Activated CD8-positive, alpha-beta memory T cell treated with anti-CD3 and anti-CD28 coated beads for 4 hours (primary cell): ENCODE measurements at places on chromosomes 3 and 15.

DNA sequence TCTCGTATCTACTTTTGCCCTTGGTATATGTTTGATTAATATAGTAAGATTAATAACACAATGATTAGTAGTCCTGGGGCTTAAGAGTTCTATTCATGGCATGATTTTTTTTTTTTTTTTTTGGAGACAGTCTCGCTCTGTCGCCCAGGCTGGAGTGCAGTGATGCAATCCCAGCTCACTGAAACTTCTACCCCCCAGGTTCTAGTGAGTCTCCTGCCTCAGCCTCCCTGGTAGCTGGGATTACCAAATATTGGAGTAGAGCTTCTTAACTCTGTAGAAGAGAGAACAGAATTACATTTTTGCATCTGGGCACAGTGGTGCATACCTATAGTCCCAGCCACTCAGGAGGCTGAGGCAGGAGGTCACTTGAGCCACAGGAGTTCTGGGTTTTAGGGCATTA, 58.9 kb downstream of the RAB7A start:
- no peak for DNase-seq

- DNase-seq = no peak
Observed at GRCh38 chr3:60313951-60314461, 937.2 kb downstream of the FHIT start.

DNA sequence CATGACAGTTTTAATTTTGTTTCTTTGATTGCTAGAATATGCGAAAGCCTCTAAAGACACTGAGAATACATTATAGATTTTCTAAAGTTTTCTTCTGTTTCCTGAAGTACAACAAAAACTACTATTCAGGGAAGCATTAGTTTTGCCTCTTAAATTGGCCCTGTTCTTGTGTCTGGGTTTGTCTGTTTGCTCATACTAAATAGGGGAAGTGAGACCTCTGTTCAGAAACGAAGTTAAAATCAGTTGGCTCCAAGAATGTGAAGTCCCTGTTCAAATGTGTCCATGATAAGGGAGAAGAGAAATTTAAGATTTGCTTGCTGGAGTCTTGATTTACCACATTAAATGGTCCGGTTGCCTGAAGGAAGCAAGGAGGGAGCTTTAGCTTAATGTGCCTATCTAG, 327.3 kb upstream of the GBE1 start:
- DNase-seq = no peak

- DNase-seq = peak; percentile 74
Observed at GRCh38 chr15:64460206-64460723, at the start of gene ZNF609. Gene ZNF609, plus strand, starts transcription at chr15:64460578. Its CDS starts 38,842 bp downstream, at chr15:64499420.

- no peak for DNase-seq
Observed at GRCh38 chr15:66841953-66842681, 140.1 kb downstream of the SMAD6 start.

- DNase-seq = no peak
Observed at GRCh38 chr3:98722389-98722788, 40.8 kb upstream of the ST3GAL6 start.

DNA sequence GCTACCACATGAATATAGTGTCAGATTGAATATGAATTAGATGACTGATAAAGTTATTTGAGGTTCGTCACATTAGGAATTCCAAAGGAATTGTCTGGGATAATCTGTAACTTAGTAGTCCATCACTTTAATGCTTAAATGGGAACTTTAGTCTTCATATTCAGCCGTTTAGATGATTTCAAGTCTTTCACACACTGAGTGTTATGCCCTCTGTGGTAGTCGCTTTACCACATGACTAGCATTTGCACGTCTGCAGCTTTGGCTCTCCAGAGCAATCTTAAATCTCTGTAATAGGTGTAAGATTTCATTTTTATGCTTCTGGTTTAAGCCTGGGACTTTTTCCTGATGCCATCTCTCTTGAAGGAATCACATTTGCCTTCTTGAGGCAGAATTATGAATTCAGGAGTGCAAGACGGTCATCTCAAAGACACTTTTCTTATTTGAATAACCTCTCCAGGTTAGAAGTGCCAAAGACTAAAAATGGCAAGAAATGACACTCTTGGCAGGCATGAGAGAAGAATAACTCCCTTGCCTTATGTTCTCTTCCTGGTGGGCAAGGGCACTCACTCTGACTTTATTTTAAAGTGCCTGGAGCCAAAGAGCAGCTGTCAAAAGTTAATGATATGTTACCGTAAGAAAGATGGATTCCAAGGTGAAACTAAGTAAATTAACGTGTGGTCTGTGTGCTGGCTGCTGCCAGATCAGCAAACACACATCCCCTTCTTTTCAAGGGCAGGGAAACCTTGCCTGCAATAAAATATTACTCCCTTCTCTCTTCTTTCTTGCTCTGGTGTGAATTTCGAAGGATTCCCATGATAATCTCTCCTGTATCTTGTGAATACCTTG, 153.3 kb downstream of the B3GALNT1 start:
- DNase-seq = no peak

- no peak for DNase-seq
Observed at GRCh38 chr3:105232553-105232952, 134.2 kb upstream of the ALCAM start.

GRCh38 chr3:114582929-114583328, 289.1 kb downstream of the TIGIT start:
- DNase-seq = no peak

DNA sequence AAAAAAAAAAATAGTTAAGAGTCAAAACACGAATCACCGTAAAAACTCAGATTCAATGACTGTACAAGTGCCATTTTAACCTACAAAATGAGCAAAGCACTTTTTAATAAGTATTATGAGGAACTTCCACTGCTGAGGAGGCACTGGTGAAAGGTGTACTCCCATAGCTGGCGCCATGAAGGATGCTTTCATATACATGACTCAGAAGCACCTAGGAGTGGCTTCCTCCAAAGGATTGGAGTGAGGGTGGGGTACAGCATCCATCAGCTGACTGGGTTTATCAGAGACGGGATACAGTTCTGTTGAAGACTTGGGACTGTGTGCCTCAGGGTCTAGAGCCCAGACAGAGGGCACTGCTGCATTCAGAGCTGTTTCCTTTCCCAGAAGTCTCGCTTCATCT, 60.9 kb upstream of the MEX3B start:
- DNase-seq = no peak

GRCh38 chr3:184558726-184559125, 2.9 kb upstream of the EPHB3 start:
- no peak for DNase-seq

- no peak for DNase-seq
Observed at GRCh38 chr3:143538061-143538460, 310.2 kb downstream of the SLC9A9 start.

- no peak for DNase-seq
Observed at GRCh38 chr3:24220859-24221657, 273.6 kb downstream of the THRB start.

DNA sequence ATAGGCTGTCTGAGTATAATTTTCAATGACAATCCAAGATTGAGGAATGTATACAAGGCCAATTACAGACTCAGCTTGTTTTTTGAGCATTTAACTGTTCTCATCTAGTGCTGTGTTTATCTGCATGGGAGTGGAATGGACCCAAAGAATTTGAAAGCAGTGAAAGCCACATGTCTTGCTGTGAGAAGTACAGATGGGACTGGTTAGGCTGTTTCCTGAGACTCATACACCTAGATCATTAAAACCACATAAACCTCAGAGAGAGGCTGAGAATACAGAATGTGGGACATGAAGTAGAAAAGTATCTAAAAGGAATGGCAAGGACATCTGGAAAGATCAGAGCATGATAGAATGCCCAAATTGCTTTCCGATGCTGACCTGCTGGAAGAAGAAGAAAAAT, 224.6 kb downstream of the NLGN1 start:
- DNase-seq = no peak

- no peak for DNase-seq
Observed at GRCh38 chr15:46941241-46941640, 776.1 kb upstream of the SEMA6D start.

- no peak for DNase-seq
Observed at GRCh38 chr3:62982795-62983455, 107.7 kb upstream of the CADPS start.

DNA sequence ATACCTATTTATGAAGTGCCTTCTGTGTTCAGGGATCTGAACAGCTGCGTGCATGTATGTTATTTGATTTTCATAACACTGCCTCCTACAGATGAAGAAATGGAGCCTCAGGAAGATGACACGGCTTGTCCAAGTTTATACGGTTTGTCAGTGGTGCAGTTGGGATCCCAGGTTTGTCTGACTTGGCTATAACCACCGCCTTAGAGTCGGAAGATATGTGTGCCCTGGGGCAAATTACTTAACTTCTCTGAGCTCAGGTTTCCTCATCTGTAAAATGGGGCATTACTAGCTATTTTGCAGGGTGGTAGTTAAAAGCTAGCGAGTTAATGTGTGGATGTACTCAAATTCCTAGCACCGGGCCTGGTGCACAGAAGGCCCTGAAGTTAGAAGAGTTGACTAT, 54.1 kb upstream of the ANP32A start:
- DNase-seq = no peak

- DNase-seq = no peak
Observed at GRCh38 chr3:171155122-171155700, 128.7 kb upstream of the SLC2A2 start.

GRCh38 chr3:187919544-187919943, 174.3 kb upstream of the BCL6 start:
- no peak for DNase-seq

GRCh38 chr15:94262201-94262600, 30.8 kb downstream of the MCTP2 start:
- no peak for DNase-seq

DNA sequence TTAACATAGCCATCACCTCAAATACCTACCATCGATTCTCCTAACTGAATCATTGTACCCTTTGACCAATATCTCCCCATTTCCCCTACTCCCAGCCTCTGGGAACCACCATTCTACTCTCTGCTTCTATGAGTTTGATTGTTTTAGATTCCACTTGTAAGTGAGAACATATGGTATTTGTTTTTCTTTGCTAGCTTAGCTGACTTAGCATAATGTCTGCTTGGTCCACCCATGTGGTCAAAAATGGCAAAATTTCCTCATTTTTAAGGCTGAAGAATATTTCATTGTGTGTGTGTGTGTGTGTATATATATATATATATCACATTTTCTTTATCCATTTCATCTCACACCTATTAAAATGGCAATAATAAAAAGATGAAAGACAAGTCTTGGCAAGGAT, 469.3 kb downstream of the FHIT start:
- no peak for DNase-seq
